Effector memory CD8-positive, alpha-beta T cell (primary cell): ENCODE measurements at places on chromosomes 7 and 10.

- no peaks in the 10 kb centered on the region for H3K4me1 ChIP-seq
- no peak overlapping the region for H3K4me3 ChIP-seq
- DNase-seq, result no peak
- H3K36me3 ChIP-seq, result no peaks in the 10 kb centered on the region
- peaks cover 26% of the 10 kb centered on the region for H3K27me3 ChIP-seq
These were observed 29.0 kb downstream of the CPXM2 start for GRCh38 chr10:123862421-123863182.

- H3K27ac ChIP-seq, result peak overlapping the region; percentile 95
- H3K4me1 ChIP-seq, result peaks cover 61% of the 10 kb centered on the region
- peaks cover 2% of the 10 kb centered on the region for H3K36me3 ChIP-seq
- peak overlapping the region; percentile 70 for H3K4me3 ChIP-seq
These were observed 96.2 kb downstream of the VOPP1 start for GRCh38 chr7:55475855-55476803.

- peaks cover 4% of the 10 kb centered on the region for H3K4me1 ChIP-seq
- no peak for DNase-seq
- H3K36me3 ChIP-seq, result peaks cover 3% of the 10 kb centered on the region
- no peak overlapping the region for H3K27ac ChIP-seq
These were observed 995 bp upstream of the CLDN3 start for GRCh38 chr7:73770860-73771670.

DNA sequence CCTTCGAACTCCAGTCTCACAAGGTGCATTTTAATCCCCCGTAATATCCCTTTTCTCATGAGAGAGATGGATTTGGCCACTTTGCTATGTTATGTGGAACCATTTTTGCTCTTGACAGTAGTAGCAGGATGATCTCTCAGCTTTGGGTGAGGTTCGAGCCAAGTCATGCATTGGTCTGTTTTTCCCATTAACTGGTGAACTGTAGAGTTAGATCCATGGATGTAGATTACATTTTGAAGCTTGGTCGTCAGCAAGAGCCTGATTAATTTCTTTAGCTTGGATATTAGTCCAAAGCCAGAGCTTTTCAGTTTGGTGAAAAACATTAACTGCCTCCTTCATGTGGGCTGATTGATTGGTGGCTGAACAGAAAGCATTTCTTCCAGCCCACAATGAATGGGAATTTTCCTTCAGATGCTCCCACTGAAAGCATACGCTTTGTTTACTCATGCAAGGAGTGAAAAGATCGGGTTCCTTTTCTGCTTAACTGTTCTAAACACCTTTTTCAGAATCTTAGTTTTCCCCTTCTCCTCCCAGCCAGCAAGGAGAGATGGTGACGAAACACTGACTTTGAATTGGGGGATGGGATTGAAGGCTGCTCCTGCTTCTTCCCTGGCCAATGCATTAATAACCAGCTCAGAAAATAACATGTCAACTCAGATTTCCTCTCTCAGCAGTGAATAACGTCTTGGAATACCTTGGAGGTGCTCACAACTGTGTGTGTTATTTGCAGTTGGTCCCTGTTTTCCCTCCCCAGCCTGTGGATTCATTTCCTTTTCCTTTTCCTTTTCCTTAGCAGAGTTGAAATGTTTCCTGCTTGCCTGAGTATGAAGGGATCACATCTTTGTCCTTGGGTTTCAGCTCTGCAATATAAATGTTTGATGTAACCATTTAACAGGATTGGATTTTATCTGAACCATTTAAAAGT lies 351.8 kb upstream of the FZD8 start:
- no peak overlapping the region for H3K4me3 ChIP-seq
- H3K36me3 ChIP-seq, result no peaks in the 10 kb centered on the region
- H3K4me1 ChIP-seq, result no peaks in the 10 kb centered on the region
- H3K27ac ChIP-seq, result no peak overlapping the region
- no peaks in the 10 kb centered on the region for H3K27me3 ChIP-seq
- DNase-seq, result no peak

DNA sequence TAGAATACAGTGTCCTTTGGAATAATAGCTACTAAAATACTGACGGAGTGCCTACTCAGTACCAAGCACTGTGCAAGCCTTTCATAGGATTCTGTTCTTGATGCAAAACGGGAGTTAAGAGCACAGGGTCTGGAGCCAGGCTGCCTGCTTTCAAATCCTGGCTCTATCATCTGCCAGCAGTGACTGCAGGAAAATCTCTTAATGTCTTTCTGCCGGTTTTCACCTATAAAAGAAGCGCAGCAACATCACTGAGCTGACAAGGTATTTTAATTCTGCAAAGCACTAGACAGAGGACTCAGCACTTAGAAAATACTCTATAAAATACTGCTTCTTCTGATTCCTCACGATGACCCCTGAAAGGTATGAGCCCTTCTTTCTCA lies 659 bp downstream of the FIGNL1 start:
- peak overlapping the region; percentile 97 for H3K27ac ChIP-seq
- peaks cover 19% of the 10 kb centered on the region for H3K36me3 ChIP-seq
- H3K4me3 ChIP-seq, result peak overlapping the region; percentile 92
- peaks cover 9% of the 10 kb centered on the region for H3K27me3 ChIP-seq
- peaks cover 19% of the 10 kb centered on the region for H3K4me1 ChIP-seq

DNA sequence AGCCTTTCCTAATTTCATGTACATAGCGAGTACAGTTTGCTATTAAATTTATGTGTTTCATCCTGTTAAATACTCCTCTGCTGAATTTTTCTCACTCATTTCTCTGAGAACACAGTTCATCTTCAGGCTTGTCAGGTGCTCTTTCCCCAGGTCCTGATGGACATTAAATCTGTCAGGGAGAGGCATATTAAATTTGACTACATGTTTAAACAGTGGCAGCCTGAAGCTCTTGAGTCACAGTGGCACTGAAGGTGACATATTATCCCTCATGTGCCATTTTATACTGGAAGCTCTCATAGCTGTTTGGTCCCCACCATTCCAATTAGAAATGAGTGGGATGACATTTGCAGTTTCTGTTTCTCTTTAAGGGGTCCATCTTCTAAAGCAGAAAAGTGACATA lies 1089.6 kb upstream of the SORCS1 start:
- no peaks in the 10 kb centered on the region for H3K36me3 ChIP-seq
- H3K27ac ChIP-seq, result no peak overlapping the region
- DNase-seq, result no peak
